ENCODE measurements at places on chromosomes 13 and 19.

- DNase-seq, result no peak
Observed at GRCh38 chr13:23411220-23411619, 22.3 kb downstream of the SACS start.

DNA sequence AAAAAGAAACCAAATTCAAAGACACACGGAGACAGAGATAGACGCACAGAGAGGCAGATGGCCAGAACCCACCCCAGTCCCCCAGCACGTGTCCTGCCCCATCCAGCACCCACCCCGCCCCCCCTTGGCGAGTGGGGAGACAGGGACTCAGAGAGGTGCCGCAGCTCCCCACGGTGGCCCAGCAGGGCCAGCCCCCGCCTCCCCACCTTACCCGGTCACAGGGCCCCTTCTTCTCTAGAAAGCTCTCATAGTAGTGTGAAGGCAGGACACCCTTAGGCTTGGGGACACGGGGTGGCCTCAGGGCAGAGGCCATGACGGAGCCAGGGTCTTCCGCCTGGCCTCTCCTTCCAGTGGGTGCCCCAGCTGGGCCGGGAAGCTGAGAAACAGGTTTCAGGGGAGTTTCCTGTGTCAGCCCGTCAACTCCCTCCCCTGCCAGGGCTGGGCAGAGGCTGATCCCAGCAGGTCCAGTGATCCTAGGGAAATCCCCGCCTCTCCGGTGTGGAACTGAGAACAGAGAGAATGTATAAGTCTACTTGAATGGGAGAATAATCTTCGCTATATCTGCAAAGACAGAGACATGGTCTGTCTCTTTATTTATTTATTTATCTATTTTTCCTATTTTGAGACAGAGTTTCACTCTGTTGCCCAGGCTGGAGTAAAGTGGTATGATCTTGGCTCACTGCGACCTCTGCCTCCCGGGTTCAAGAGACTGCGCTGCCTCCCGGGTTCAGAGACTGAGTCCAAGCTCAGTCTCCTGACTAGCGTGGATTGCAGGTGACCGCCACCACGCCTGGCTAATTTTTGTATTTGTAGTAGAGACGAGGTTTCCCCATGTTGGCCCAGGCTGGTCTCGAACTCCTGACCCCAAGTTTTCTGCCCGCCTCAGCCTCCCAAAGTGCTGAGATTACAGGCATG, at the start of gene STAP2:
STAP2 (minus strand) TSS at position 387 of the 915 bp plus-strand sequence; CDS start at position 313, 74 bp downstream.
- DNase-seq, result no peak

DNA sequence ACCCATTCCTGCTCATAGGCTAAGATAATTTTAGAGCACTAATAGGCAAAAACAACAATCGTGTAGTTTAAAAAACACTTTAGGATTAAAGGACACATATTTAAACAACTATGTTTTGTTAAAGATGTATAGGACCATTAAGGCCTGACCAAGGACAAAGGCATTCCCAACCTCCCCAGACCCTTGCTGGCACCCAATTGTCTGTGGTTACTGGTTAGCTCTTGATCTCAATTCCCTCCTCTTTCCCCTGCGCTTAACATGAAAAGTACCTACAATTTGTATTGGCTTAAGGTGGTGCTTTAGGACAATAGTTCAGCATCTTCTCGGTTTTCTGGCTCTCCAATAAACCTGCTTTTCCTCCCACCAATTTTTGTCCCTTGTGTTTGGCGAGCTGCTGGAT, 51.0 kb downstream of the TEX26 start:
- no peak for DNase-seq

DNA sequence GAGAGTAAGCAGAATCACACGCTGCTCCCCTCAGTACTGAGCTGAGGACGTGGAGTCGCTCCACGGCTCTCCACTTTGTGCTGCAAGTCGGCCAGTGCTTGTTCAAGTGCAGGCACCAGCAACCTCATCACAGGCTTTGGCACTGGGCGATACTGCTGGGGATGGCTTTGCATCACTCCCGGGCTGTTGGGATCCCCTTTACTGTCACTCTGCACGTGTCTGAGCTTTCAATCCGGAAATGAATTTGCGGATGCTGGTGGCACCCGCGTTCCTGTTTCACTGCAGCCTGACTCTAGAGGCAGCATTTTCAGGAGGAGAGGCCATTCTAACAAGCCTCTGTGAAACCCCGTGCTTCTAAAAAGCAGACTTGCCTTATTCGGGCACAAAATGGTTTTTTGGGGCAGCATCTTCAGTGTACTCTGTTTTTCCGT, 19.1 kb downstream of the SMARCA4 start:
- DNase-seq, result no peak

- DNase-seq, result no peak
Observed at GRCh38 chr19:46471116-46471733, at the start of gene PNMA8A. PNMA8A (minus strand) TSS chr19:46471563; CDS start chr19:46471035, 528 bp downstream.

All from esophagus squamous epithelium (tissue), 5 donors.